ENCODE measurements at places on chromosomes 16 and 17. TPM values are rescaled to one million over a fixed set of nuclear protein-coding genes. Genes with fewer than 3 reads are reported as not detected.

- peaks cover 5% of the 10 kb centered on the region for H3K27me3 ChIP-seq
- no peaks in the 10 kb centered on the region for H3K36me3 ChIP-seq
- no peak for DNase-seq
- H3K27ac ChIP-seq, result no peak overlapping the region
- no peaks in the 10 kb centered on the region for H3K4me1 ChIP-seq
These were observed 133.2 kb upstream of the SOX9 start for GRCh38 chr17:71987634-71988033.

GRCh38 chr16:70767377-70768202 lies 33.4 kb downstream of the VAC14 start:
- no peak overlapping the region for H3K27ac ChIP-seq
- DNase-seq, result no peak
- H3K27me3 ChIP-seq, result no peaks in the 10 kb centered on the region
- no peak overlapping the region for H3K4me3 ChIP-seq
- H3K36me3 ChIP-seq, result no peaks in the 10 kb centered on the region

DNA sequence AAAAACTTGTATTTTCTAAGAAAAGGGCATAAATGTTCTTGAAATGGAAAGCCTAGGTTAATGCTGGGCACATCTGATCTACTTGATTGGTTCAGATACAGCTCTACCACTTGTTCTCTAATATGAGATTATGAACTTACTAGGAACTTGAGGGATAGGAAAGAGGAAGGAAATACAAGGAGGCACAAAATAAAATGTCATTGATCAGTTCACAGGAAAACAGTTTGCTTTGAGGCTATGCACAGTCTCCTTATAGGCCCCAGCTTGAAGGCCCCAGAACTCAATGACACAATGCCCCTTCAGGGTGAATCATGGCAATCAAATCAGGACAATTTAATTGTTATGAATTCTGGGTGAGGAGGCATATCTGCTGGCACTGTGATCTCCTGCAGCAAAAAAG lies 27.1 kb downstream of the NXPH3 start:
- H3K36me3 ChIP-seq, result peaks cover 63% of the 10 kb centered on the region
- DNase-seq, result no peak
- no peak overlapping the region for H3K4me3 ChIP-seq
- no peaks in the 10 kb centered on the region for H3K27me3 ChIP-seq
- H3K4me1 ChIP-seq, result no peaks in the 10 kb centered on the region

- no peak overlapping the region for H3K4me3 ChIP-seq
- H3K36me3 ChIP-seq, result no peaks in the 10 kb centered on the region
- no peaks in the 10 kb centered on the region for H3K27me3 ChIP-seq
- H3K4me1 ChIP-seq, result no peaks in the 10 kb centered on the region
- DNase-seq, result no peak
These were observed 18.2 kb upstream of the RSL1D1 start for GRCh38 chr16:11869353-11870228.

- H3K4me1 ChIP-seq, result peaks cover 43% of the 10 kb centered on the region
- H3K27me3 ChIP-seq, result no peaks in the 10 kb centered on the region
- H3K27ac ChIP-seq, result peak overlapping the region; percentile 99
- peak overlapping the region; percentile 70 for H3K4me3 ChIP-seq
- no peaks in the 10 kb centered on the region for H3K36me3 ChIP-seq
- DNase-seq, result peak; percentile 90
These were observed 16.5 kb upstream of the EEF2K start for GRCh38 chr16:22189473-22190080.

DNA sequence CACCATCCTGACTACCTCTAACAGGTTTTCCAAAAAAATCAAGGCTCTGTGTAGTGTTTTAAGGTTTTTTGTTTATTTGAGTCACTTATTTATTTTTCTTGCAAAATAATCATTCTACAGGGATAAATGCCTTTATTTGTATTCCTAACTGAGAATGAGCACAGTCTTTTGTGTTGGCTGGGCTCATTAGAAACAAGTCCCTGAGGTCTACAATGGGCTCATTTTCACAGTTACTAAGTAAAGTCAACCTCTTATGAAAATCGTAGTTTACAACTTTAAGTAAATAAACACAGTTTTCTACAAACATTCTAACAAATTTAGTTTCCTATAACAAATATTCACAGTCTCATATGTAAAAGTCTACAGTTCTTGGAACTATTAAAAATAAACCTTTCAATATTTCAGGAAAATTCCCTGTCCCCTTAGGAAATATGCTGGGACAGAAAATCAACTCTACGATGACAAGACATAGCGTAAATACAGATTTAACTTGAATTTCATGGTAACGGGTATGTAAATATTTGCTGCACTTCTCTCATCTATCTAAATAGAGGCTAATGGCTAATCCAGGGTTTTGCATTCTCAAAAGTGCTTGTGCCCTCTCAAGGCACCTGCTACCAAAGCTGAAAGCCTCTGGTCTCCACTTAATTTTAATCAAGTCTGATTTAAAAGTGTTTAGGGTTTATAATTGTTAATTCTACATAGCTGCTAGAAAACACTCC lies 31.5 kb upstream of the CDH5 start:
- DNase-seq, result no peak
- no peak overlapping the region for H3K4me3 ChIP-seq
- no peaks in the 10 kb centered on the region for H3K36me3 ChIP-seq
- no peaks in the 10 kb centered on the region for H3K27me3 ChIP-seq
- no peaks in the 10 kb centered on the region for H3K4me1 ChIP-seq
- H3K27ac ChIP-seq, result no peak overlapping the region

DNA sequence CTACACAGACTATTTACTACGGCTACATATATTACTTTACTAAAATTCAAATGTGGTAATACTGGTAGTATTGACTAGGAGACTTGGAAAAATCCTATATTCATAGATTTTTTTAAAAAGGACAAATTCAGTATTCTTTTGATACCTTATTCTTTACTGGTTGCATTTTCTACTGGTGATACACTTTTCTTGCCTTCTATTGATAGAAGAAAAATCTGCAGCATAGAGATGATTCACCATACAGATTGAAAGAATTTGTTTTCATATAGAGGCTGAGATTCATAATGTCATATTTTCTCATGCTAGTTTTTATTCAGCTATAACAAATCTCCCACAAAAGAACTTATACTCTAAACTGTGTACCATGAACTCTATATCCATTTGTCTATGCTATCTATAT lies 195.4 kb upstream of the C17orf78 start:
- H3K36me3 ChIP-seq, result peaks cover 12% of the 10 kb centered on the region
- H3K4me1 ChIP-seq, result no peaks in the 10 kb centered on the region
- no peak for DNase-seq
- H3K27ac ChIP-seq, result no peak overlapping the region
- H3K27me3 ChIP-seq, result no peaks in the 10 kb centered on the region
- no peak overlapping the region for H3K4me3 ChIP-seq

- no peak overlapping the region for H3K4me3 ChIP-seq
- peak; percentile 89 for DNase-seq
- H3K27me3 ChIP-seq, result peaks cover 8% of the 10 kb centered on the region
- H3K36me3 ChIP-seq, result no peaks in the 10 kb centered on the region
- peaks cover 16% of the 10 kb centered on the region for H3K4me1 ChIP-seq
These were observed 164.4 kb upstream of the GSE1 start for GRCh38 chr16:85448557-85449190.

- no peak overlapping the region for H3K4me3 ChIP-seq
- no peaks in the 10 kb centered on the region for H3K36me3 ChIP-seq
- no peaks in the 10 kb centered on the region for H3K4me1 ChIP-seq
- no peak overlapping the region for H3K27ac ChIP-seq
- no peak for DNase-seq
- no peaks in the 10 kb centered on the region for H3K27me3 ChIP-seq
These were observed 46.5 kb downstream of the GPRC5B start for GRCh38 chr16:19837984-19838707.

- no peaks in the 10 kb centered on the region for H3K36me3 ChIP-seq
- H3K27me3 ChIP-seq, result peaks cover 6% of the 10 kb centered on the region
- no peaks in the 10 kb centered on the region for H3K4me1 ChIP-seq
- no peak overlapping the region for H3K27ac ChIP-seq
- no peak for DNase-seq
- no peak overlapping the region for H3K4me3 ChIP-seq
These were observed 12.7 kb downstream of the KRT12 start for GRCh38 chr17:40854175-40854814.

- H3K4me1 ChIP-seq, result no peaks in the 10 kb centered on the region
- no peaks in the 10 kb centered on the region for H3K27me3 ChIP-seq
- no peak for DNase-seq
- no peak overlapping the region for H3K27ac ChIP-seq
These were observed 41.2 kb downstream of the EMP2 start for GRCh38 chr16:10539236-10539635.

- H3K4me3 ChIP-seq, result no peak overlapping the region
- H3K36me3 ChIP-seq, result no peaks in the 10 kb centered on the region
- no peaks in the 10 kb centered on the region for H3K27me3 ChIP-seq
- H3K4me1 ChIP-seq, result no peaks in the 10 kb centered on the region
- H3K27ac ChIP-seq, result no peak overlapping the region
These were observed 7.7 kb downstream of the HSDL1 start for GRCh38 chr16:84137287-84137686.

DNA sequence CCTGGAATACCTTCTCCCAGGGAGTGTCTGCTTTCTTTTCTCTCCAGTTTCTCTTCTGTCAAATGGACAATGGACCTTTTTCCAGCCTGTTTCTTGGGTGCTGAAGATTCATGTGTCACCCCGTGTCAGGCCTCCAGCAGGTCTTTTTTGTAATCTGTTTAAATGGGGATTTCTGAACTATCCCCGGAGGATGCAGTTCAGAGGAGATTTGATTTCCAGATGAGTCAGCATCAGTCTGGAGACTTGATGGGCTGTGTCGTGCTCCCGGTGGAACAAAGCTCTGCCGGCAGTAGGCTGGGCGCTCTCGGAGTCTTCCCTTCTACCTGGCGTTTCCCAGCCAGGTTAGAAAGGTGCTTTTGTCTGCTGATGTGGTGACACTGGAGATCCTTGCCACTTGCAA lies 440.6 kb downstream of the HS3ST3B1 start:
- H3K4me3 ChIP-seq, result no peak overlapping the region
- no peaks in the 10 kb centered on the region for H3K36me3 ChIP-seq
- no peaks in the 10 kb centered on the region for H3K27me3 ChIP-seq
- peaks cover 32% of the 10 kb centered on the region for H3K4me1 ChIP-seq

- no peaks in the 10 kb centered on the region for H3K36me3 ChIP-seq
- no peak overlapping the region for H3K27ac ChIP-seq
- H3K4me3 ChIP-seq, result no peak overlapping the region
- H3K4me1 ChIP-seq, result no peaks in the 10 kb centered on the region
- no peaks in the 10 kb centered on the region for H3K27me3 ChIP-seq
- no peak for DNase-seq
These were observed 54.4 kb upstream of the GNG13 start for GRCh38 chr16:854808-855410.

GRCh38 chr17:48997827-48998586 lies 822 bp downstream of the IGF2BP1 start:
- peaks cover 37% of the 10 kb centered on the region for H3K4me1 ChIP-seq
- no peak for DNase-seq
- peaks cover 100% of the 10 kb centered on the region for H3K27me3 ChIP-seq
- peak overlapping the region; percentile 29 for H3K4me3 ChIP-seq

- DNase-seq, result no peak
- H3K4me1 ChIP-seq, result no peaks in the 10 kb centered on the region
- no peak overlapping the region for H3K27ac ChIP-seq
These were observed 412.3 kb upstream of the CDH11 start for GRCh38 chr16:65534121-65534528.

- H3K27me3 ChIP-seq, result no peaks in the 10 kb centered on the region
- no peak overlapping the region for H3K4me3 ChIP-seq
- DNase-seq, result no peak
- peaks cover 5% of the 10 kb centered on the region for H3K4me1 ChIP-seq
- H3K27ac ChIP-seq, result no peak overlapping the region
These were observed 28.7 kb downstream of the MRM1 start for GRCh38 chr17:36629970-36630502.

- H3K27me3 ChIP-seq, result no peaks in the 10 kb centered on the region
- H3K27ac ChIP-seq, result peak overlapping the region; percentile 76
- peaks cover 20% of the 10 kb centered on the region for H3K36me3 ChIP-seq
- DNase-seq, result no peak
These were observed 547 bp upstream of the ZNF48 start for GRCh38 chr16:30394592-30395154.

GRCh38 chr17:27563532-27563931 lies 67.5 kb upstream of the LGALS9 start:
- H3K36me3 ChIP-seq, result peaks cover 16% of the 10 kb centered on the region
- no peak overlapping the region for H3K4me3 ChIP-seq
- H3K27ac ChIP-seq, result peak overlapping the region; percentile 82
- no peaks in the 10 kb centered on the region for H3K27me3 ChIP-seq
- DNase-seq, result peak; percentile 46
- peaks cover 98% of the 10 kb centered on the region for H3K4me1 ChIP-seq

- no peaks in the 10 kb centered on the region for H3K27me3 ChIP-seq
- DNase-seq, result no peak
- no peak overlapping the region for H3K4me3 ChIP-seq
- peaks cover 54% of the 10 kb centered on the region for H3K4me1 ChIP-seq
- H3K27ac ChIP-seq, result no peak overlapping the region
These were observed 4.8 kb downstream of the ZNF500 start for GRCh38 chr16:4762205-4762604.

DNA sequence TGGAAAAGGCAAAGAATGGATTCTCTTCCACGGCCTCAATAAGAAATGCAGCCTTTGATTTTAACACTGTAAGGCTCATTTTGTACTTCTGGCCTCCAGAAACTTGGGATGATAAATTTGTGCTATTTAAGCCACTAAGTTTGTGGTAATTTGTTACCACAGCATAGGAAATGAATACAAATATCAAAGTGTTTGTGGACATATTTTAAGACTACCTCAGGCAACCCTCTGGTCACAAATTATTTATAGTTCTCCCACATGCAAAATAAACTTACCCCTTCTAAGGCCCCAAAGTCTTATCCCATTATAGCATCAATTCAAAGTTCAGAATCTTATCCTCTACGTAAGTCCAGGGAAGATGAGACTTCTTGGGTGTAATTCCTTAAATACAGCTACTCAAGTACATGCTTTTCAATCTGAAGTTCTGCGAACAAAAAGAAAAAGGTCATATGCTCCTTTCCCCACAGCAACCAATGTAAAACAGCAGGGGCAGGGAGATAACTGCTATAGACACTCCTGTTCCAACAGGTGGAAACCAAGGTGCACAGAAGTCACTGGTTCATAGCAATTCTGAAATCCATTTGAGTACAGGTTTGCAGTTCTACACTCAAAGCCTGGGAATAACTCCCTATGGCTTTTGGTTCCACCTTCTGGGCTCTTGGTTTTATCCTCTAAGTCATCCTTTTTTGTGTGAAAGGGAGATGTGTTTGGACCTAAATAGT lies 5.4 kb upstream of the EFCAB13 start:
- no peak overlapping the region for H3K27ac ChIP-seq
- no peak overlapping the region for H3K4me3 ChIP-seq
- no peaks in the 10 kb centered on the region for H3K27me3 ChIP-seq
- H3K4me1 ChIP-seq, result peaks cover 15% of the 10 kb centered on the region

- peaks cover 9% of the 10 kb centered on the region for H3K4me1 ChIP-seq
- no peak overlapping the region for H3K27ac ChIP-seq
- no peak overlapping the region for H3K4me3 ChIP-seq
- no peak for DNase-seq
- peaks cover 22% of the 10 kb centered on the region for H3K36me3 ChIP-seq
- no peaks in the 10 kb centered on the region for H3K27me3 ChIP-seq
These were observed 103.1 kb downstream of the AATF start for GRCh38 chr17:37051833-37052232.

- no peak overlapping the region for H3K27ac ChIP-seq
- H3K36me3 ChIP-seq, result no peaks in the 10 kb centered on the region
- no peak for DNase-seq
These were observed 3.0 kb downstream of the HOXB6 start for GRCh38 chr17:48601539-48602425.

Gene CCL5
- 93.2 TPM for total RNA-seq

Gene CYBC1
- 281 TPM for total RNA-seq

Gene CFAP20
- total RNA-seq, result 22.4 TPM

Gene PRAC1
- not detected for total RNA-seq

Gene MPV17L
- 4.5 TPM for total RNA-seq

Gene NPIPA2
- total RNA-seq, result 0.67 TPM

Gene CCL14
- total RNA-seq, result 387 TPM

Gene CCDC154
- 1.6 TPM for total RNA-seq

Gene ACSM3
- total RNA-seq, result 4.7 TPM

Gene CRYBA1
- total RNA-seq, result not detected

Gene ZNF469
- total RNA-seq, result 2.4 TPM

Gene LAT
- 33.1 TPM for total RNA-seq
